ENCODE measurements at places on chromosomes 7 and 10.

DNA sequence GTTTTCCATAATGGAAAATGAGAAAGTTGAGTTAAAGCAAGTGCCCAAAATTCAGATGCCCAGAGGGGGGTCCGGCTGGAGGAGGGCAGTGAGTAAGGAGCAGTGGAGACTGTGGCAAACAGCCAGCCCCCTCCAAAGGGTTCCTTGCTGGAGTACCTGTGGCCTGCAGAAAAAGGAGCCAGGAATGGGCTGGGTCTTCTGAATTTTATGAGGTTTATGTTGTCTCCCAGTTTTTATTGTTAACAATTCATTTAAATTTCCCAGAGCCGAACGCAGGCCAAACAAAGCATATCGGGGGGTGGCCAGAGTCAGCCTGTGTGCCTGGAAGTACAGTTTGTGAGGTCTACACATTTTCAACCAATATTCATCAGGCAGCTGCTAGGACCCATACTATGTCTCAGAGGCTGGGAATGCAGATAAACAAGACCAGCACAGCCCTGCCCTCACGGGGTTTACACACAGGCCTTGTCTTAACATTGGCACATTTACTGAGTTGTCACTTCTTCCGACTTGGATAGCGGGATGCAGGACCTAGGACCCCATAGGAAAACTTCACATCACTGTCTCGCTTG is 12.9 kb upstream of the CSGALNACT2 start:
- DNase-seq: no peak

GRCh38 chr10:74419491-74419951 is 268.5 kb downstream of the ADK start:
- DNase-seq: no peak

- no peak for DNase-seq
Observed at GRCh38 chr10:89151857-89152256, 55.3 kb downstream of the CH25H start.

GRCh38 chr10:104081998-104082397 is 3.7 kb downstream of the COL17A1 start:
- DNase-seq: no peak

- DNase-seq: no peak
Observed at GRCh38 chr10:3135006-3135405, 37.6 kb downstream of the PITRM1 start.

DNA sequence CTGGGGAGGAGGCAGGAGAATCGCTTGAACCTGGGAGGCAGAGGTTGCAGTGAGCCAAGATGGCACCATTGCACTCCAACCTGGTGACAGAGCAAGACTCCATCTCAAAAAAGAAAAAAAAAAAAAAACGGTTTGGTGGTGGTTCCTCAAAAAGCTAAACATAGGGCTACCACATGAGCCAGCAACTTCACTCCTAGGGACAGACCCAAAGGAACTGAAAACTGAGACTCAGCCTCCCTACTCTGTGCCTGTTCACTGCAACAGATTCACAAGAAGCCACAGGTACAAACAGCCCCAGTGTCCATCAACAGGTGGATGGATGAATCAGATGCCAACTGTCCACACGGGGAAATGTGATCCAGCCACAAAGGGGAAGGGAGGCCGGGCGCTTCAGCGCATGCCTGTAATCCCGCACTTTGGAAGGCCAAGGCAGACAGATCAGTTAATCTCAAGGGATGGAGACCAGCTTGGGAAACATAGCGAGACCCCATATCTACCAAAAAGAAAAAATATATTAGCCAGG is 79.1 kb upstream of the TNRC18 start:
- no peak for DNase-seq

- DNase-seq: no peak
Observed at GRCh38 chr10:117075064-117075463, 63.0 kb downstream of the VAX1 start.

GRCh38 chr7:113550966-113551365 is 367.8 kb downstream of the PPP1R3A start:
- no peak for DNase-seq

- DNase-seq: no peak
Observed at GRCh38 chr7:51318886-51319579, 2.4 kb upstream of the COBL start.

Measured in activated CD8-positive, alpha-beta memory T cell treated with anti-CD3 and anti-CD28 coated beads for 1 hour (primary cell).